NCI-H510A treated with DMSO at 0.1 percent for 48 hours (cell line): ENCODE measurements at places on chromosomes 2 and 18.

DNA sequence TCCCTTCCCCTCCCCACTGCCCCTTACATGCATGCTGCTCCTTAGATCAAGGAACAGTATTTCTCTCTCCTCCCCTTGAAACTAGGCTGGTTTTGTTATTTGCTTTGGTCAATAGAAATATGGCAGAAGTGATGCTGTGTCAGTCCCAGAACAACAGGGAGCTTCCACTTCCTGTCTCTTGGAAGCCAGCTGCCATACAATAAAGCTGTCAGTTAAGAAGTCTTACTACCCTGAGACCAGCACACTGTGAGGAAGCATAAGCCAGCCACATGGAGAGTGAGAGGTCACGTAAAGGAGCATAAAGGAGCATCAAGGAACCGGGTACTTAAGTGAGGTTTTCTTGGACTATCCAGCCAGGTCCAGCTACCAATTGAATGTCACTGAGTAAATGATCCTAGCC lies 126.6 kb downstream of the NOL4 start:
- no peak for DNase-seq

DNA sequence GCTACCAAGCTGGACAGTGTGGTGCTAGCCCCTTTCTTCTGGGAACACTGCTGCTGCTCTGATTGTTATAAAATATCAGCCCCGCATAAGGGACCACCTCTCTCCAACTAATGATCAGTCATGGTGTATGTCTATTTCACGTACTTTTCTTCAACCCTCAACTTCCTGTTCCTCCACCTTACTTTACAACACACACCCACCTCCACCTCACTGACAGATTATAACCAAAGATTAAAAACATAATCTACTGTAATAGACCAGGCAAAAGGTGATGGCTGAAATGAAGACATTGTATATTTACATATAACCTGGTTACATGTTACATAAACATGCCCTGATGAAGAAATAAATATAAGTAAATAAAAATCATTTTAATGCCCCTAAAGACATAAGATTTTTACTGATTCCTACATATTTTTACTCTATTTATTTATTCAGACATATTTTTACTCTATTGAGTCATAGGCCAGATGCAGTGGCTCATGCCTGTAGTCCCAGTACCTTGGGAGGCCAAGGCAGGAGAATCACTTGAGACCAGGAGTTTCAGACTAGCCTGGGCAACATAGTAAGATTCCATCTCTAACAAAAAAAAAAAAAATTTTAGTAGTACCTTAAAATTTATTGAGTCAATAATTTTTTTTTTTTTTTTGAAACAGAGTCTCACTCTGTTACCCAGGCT lies 12.8 kb downstream of the STK39 start:
- no peak for DNase-seq

GRCh38 chr18:50401295-50401694 lies 26.4 kb downstream of the SKA1 start:
- DNase-seq: no peak

- no peak for DNase-seq
These were observed 435.7 kb downstream of the LRRTM4 start for GRCh38 chr2:77086478-77086877.

GRCh38 chr2:120830096-120830830 lies 94.6 kb downstream of the GLI2 start:
- no peak for DNase-seq

DNA sequence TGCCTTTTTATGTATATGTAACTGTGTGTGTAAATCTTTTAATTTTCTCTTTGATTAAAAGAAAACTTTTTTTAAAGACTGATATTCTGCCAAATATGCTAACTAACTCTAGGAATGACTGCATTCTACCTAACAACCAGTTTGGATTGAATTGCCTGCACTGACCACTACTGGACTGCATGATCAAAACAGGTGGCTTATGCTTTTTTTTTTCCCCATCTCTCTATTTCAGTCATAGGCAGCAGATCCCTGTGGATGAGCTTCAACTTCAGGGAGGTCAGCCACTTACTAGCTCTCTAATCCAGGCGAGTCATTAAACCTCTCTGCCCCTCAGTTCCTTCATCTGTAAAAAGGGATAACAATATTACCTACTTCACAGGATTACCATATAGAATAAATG lies 138.6 kb upstream of the SERTAD2 start:
- DNase-seq: no peak

DNA sequence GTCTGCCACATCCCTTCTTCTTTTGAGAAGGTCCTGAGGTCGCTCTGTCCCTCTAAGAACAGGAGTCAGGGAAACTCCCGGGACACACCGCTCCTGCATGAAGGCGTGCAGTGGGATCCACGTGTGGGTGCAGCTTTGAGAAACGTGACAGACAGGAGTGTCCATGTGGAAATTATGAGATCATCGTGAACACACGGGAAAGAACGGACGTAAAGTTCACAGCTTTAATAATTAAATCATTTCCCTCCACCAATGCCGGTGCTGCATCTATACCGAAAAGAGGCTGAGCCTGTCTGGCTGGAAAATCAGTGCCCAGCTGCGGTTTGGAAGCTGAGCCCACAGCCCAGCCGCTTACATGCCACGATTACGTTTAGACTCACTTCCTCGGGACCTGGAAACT lies 372.4 kb upstream of the SALL3 start:
- peak; percentile 12 for DNase-seq

GRCh38 chr18:57630754-57631595 lies 9.3 kb upstream of the NARS1 start:
- DNase-seq: no peak

DNA sequence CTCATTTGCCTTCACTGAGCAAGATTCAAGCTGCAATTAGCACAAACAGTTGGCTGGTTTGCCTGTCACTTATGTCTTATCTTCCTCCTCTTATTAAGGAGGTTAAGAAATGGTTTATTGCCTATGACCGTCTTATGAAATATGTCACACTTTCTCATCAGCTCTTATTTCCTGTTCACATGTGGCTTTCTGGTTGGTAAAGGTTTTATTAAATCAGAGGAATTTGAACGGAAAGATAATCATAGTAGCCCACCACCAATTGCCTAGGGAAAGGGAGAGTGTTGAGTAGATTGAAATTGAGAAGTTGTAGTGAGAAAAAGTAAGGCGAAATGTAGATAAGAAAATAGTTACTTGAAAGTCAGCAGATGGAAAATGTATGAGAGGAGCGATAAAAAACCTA lies 4.2 kb upstream of the IL1R1 start:
- DNase-seq: no peak

GRCh38 chr2:119234021-119235019 lies 10.7 kb downstream of the STEAP3 start:
- no peak for DNase-seq
